Tibial nerve (tissue), 4 donors: ENCODE measurements at places on chromosomes 16 and 17. TPM values are rescaled to one million over a fixed set of nuclear protein-coding genes. Genes with fewer than 3 reads are reported as not detected.

DNA sequence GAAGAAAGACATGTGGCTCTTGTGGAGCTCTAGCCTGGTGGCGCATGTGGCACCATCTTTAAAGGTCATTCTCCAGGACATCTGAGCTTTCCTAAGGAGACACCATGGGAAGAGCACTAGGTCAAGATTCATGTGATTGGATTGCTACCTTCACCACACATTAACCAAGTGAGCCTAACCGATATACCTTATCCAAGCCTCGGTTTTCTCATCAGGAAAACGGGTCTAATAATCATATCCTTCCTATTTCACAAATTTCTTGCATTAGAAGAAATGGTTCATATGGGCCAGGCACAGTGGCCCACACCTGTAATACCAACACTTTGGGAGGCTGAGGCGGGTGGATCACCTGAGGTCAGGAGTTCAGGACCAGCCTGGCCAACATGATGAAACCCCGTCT, 58.3 kb downstream of the TMEM186 start:
- DNase-seq: no peak

Gene CD300E
- 0.59 TPM for total RNA-seq

- DNase-seq: no peak
These were observed 37.4 kb upstream of the LONP2 start for GRCh38 chr16:48206594-48207242.

GRCh38 chr17:76735586-76736348, 1.4 kb downstream of the SRSF2 start:
- DNase-seq: no peak

DNA sequence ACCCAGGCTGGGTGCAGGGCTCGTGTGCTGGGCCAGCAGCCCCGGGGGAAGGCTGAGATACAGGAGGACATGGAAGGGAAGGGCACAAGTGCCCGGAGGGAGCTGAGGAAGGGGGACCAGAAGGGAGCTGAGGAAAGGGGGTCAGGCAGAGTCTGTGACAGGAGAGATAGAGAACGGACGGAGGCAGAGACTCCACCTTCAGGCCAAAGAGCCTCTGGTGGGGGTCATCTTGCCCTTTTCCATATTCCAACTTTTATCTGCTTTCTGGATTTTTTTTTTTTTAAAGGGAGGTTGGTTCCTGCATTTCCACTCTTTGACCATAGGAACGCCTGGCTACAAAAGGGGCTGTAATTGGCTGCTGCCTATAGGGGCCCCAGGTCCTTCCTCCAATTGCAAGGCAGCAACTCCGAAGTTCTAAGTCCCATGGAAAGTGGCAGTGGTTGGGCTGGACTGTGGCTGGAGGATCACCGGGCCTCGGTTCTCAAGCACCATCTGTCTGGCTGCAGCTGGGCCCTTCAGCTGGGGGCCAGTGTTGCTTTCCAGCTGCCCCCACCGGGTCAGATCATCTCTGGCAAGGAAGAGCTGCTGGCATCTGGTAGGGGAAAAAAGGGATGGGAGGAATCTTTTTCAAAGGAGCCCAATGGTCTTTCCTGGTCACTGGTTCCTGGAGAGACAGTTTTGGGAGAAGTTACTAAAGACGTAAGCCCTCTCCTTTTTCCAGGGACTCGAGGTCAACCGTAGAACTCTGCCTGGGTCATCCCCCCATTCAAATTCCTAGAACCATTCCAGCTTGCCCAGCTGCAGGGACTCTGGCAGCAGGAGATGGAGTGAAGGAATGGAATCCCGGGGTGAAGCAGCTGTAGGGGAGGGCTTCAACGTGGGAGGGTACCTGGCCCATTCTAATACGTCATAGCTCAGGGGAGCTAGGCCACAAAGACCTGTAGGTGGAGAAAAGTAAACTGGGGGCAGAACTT, 13.1 kb upstream of the MRPS23 start:
- no peak for DNase-seq

Gene KCNAB3
- 1.1 TPM for total RNA-seq

DNA sequence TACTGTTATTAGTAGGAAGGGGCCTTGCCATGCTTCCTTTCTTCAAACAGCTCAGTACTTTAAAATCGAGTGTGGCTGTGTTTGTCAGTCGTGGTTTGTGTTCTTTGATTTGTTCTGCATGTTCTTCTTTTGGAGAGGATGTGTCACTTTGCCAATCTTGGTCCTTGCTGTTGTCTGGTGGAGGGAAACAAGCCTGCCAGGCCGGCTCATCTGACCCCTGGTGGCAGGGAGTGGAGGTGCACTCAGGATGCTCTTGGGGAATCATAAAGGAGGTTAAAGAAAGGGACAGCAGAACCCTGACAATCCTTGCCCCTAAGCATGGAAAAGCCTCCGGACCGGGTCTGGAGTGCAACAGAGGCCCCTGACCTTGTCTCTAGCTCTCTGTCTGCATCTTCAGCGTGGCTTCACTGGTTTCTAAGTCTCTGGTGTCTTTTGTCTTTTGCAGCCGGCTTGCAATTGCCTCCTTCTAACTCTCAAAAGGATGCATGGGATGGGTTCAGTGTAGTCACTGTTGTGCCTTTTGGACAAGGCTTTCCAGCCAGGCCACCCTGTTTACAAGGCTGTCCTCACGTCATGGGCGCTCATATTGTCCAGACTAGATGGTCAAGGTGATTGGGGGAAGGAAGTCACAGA, 135.8 kb downstream of the WWOX start:
- peak; percentile 41 for DNase-seq

GRCh38 chr16:89491238-89491869, 993 bp upstream of the ANKRD11 start:
- no peak for DNase-seq
